ENCODE measurements at places on chromosomes 12 and 14. TPM values are rescaled to one million over a fixed set of nuclear protein-coding genes. Genes with fewer than 3 reads are reported as not detected.

The RTN1 gene
- total RNA-seq, result not detected

The FOXN4 gene
- total RNA-seq, result 0.95 TPM

The SAMD15 gene
- total RNA-seq, result 0.82 TPM

The GLT8D2 gene
- total RNA-seq, result not detected

The SLCO1B1 gene
- total RNA-seq, result 0.18 TPM

The FGF6 gene
- total RNA-seq, result not detected

The KRT82 gene
- not detected for total RNA-seq

The ATG2B gene
- 16.6 TPM for total RNA-seq

The OTOGL gene
- total RNA-seq, result 0.72 TPM

The SYNE3 gene
- 21.2 TPM for total RNA-seq

The UNC119B gene
- 39.1 TPM for total RNA-seq

The ACVRL1 gene
- total RNA-seq, result 0.74 TPM

The GNB3 gene
- 3.9 TPM for total RNA-seq

The CACNA1C gene
- 0.05 TPM for total RNA-seq

The GPRC5D gene
- not detected for total RNA-seq

The LUM gene
- 4.5 TPM for total RNA-seq

The TMPRSS12 gene
- not detected for total RNA-seq

The SLC6A15 gene
- not detected for total RNA-seq

The CLEC2A gene
- total RNA-seq, result not detected

Data from Caco-2 (cell line).